ENCODE measurements at places on chromosomes 6 and 20. TPM values are rescaled to one million over a fixed set of nuclear protein-coding genes. Genes with fewer than 3 reads are reported as not detected.

GRCh38 chr6:125955973-125956372, 597 bp upstream of the HINT3 start:
- H3K27ac ChIP-seq, result peak overlapping the region; percentile 90
- H3K27me3 ChIP-seq, result peaks cover 4% of the 10 kb centered on the region
- H3K36me3 ChIP-seq, result no peaks in the 10 kb centered on the region
- peak overlapping the region; percentile 98 for H3K4me3 ChIP-seq
- no peak for DNase-seq

DNA sequence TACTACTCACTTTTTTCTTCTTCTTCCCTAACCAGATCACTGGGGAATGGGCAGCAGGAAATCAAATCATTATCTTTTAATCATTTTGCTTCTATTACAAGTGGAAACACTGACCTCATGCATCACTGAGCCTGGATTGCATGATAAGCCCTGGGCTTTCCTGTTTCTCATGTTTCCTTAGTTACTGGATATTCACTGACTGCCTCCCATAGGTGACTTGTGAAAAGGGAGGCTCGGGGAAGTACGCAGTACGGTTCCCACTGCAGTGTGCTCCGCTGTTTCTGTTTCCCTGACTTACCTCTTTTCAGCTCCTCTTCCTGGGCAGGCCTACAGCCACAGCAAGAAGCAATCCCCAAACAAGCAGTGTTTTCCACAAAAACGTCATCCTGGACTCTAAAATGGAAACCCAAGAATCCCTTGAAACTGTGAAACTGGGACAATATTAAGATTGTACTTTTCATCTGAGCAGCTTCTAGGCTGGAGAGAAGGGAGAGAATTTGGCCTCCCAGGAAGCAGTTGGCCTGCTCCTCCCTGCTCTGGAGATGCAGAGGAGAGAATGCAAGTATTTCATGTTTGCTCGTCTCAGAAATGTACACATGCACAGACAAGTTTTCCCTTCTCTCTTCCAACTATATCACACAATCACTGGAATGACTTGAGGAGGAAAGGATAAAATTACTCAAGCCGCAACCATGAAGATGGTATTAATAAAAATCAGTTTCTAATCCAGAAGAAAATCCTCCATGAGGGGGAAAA, 13.1 kb downstream of the BTNL2 start:
- no peaks in the 10 kb centered on the region for H3K36me3 ChIP-seq
- peaks cover 16% of the 10 kb centered on the region for H3K27me3 ChIP-seq
- H3K4me3 ChIP-seq, result no peak overlapping the region
- no peaks in the 10 kb centered on the region for H3K4me1 ChIP-seq
- no peak for DNase-seq

DNA sequence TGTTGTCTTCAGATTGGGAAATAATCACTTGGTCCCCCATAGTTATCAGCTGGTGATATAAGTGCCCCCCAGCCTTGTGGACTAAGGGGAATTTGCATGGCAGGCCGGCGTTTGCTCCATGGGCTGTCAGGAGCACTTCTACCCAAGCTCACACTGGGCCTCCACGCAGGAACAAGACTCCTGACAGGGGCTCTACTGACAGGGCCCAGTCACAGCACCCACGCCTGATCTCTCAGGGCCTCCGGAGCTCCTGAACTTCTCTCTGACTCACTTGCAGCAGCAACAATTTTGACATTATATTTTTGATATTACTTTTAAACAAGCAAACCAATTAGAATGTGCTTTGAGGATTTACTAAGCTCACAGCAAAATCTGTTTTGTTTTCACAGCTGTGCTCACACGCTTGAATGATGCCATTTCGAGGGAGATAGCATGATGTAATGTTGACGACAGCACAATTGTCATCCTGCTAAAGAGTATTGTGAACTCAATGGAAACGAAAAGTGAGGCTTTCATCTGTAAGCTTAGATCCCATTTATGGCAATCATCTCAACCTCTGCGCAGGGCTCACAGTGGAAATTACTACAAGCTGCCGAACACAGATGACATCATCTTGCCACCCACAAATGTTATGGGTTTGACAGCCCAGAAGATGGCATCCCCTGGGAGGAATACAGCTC, 28.7 kb upstream of the TXNDC5 start:
- no peaks in the 10 kb centered on the region for H3K36me3 ChIP-seq
- DNase-seq, result peak; percentile 63
- H3K4me1 ChIP-seq, result peaks cover 14% of the 10 kb centered on the region
- H3K27me3 ChIP-seq, result peaks cover under 1% of the 10 kb centered on the region
- H3K4me3 ChIP-seq, result peak overlapping the region; percentile 47

DNA sequence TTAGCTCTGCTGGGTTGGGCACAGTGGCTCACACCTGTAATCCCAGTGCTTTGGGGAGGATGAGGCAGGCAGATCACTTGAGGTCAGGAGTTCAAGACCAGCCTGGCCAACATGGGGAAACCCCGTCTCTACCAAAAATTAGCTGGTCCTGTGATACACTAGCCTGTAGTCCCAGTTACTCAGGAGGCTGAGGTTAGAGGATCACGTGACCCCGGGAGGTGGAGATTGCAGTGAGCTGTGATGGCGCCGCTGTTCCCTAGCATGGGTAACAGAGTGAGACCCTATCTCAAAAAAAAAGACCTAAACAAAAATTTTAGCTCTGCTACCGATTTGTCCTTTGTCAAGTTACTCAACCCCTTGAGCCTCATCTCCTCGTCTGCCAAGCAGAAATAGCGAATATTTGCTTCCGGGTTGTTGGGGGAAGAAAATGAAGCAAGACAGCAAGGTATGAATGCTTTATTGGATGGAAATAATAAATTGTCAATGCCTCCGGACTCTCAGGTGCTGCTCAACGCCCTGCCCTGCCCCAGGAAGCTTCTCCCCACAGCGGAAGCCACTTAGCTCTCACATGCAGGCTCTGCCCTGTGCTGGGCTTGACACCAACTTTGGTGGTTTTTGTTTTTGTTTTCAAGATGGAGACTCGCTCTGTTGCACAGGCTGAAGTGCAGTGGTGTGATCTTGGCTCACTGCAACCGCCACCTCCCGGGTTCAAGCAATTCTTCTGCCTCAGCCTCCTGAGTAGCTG, 24.9 kb upstream of the ITCH start:
- H3K27me3 ChIP-seq, result no peaks in the 10 kb centered on the region
- no peak for DNase-seq
- no peaks in the 10 kb centered on the region for H3K36me3 ChIP-seq
- no peak overlapping the region for H3K27ac ChIP-seq
- H3K4me1 ChIP-seq, result peaks cover 7% of the 10 kb centered on the region

DNA sequence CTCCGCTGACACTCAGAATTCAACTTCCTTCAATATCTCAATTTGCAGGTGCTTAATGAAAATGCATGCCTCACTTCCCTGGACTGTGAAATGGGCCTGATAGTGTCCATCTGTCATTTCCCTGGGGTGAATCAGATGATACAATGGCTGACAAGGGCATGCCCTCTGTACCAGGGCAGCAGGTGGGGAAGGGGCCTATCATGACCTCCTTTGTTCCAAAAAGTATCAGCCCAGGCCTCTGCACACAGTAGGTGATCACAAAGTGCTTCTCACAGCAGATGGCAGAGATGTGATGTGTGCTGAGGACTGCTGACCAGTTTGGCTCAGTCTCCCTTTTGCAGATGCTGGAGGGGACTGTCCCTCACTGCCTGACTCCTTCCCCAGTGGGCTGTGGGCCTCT, 44.3 kb downstream of the DLGAP4 start:
- H3K27ac ChIP-seq, result no peak overlapping the region
- peaks cover 6% of the 10 kb centered on the region for H3K27me3 ChIP-seq
- DNase-seq, result no peak
- H3K4me1 ChIP-seq, result no peaks in the 10 kb centered on the region
- no peak overlapping the region for H3K4me3 ChIP-seq

GRCh38 chr6:166036316-166037095, 131.1 kb downstream of the TBXT start:
- H3K4me3 ChIP-seq, result no peak overlapping the region
- H3K27ac ChIP-seq, result peak overlapping the region; percentile 24
- DNase-seq, result no peak
- no peaks in the 10 kb centered on the region for H3K27me3 ChIP-seq
- H3K4me1 ChIP-seq, result peaks cover 19% of the 10 kb centered on the region
- no peaks in the 10 kb centered on the region for H3K36me3 ChIP-seq

GRCh38 chr6:10453596-10453995, 38.7 kb upstream of the TFAP2A start:
- H3K36me3 ChIP-seq, result no peaks in the 10 kb centered on the region
- H3K27me3 ChIP-seq, result no peaks in the 10 kb centered on the region
- no peak overlapping the region for H3K4me3 ChIP-seq

DNA sequence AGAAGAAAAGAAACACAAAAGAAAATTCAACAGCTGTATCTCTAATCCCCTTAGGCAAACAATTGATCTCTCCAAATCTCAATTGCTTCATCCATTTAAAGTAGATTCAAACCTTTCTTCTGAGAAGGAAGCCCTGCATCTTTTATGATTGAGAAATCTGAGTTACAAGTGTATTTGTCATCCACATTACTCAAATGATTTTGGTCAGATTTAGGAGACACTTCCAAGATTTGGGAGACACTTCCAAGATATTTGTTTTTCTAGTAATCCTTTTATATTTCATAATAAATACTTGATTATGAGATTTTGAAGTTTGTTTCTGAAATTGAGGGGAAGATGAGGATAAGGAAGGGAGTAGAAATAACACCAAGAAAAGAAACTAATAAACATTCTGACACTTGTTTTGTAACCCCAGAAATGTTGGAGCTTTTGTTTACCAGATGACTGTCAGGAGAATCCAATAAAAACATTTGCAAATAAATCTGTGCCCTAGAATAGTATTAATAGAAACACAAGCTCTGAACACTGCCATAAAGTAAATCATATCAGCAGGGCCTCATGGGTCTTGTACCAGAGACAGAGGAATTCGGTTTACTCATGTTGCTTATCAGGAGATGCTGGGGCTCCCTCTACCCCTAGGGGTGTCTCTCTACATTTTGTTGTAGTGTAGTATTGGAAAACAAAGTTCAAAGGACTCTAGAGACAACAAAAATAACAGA, 314.3 kb upstream of the NT5E start:
- H3K36me3 ChIP-seq, result no peaks in the 10 kb centered on the region
- peak; percentile 49 for DNase-seq
- peak overlapping the region; percentile 50 for H3K27ac ChIP-seq
- H3K4me1 ChIP-seq, result peaks cover 59% of the 10 kb centered on the region

DNA sequence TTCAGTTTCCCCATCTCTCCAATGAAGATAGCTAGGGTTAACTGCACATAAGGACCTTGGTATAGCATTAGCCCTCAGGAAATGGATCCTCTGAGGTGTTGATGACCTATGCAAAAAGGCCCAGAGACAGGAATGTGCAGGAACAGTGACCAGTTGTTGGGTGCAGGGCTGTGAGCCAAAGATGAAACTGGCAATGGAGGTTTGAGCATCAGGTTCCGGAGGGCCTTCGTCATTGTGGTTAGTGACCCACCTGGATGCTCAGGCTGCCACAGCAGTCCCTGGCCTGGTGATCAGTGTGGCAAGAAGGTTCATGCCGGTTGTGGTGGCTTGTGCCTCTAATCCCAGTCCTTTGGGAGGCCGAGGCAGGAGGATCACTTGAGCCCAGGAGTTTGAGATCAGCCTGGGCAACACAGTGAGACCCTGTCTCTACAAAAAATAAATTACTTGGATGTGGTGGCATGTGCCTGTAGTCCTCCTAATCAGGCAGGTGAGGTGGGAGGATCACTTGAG, 43.7 kb downstream of the TM9SF4 start:
- H3K4me3 ChIP-seq, result no peak overlapping the region
- H3K27me3 ChIP-seq, result no peaks in the 10 kb centered on the region
- DNase-seq, result no peak
- H3K27ac ChIP-seq, result no peak overlapping the region

DNA sequence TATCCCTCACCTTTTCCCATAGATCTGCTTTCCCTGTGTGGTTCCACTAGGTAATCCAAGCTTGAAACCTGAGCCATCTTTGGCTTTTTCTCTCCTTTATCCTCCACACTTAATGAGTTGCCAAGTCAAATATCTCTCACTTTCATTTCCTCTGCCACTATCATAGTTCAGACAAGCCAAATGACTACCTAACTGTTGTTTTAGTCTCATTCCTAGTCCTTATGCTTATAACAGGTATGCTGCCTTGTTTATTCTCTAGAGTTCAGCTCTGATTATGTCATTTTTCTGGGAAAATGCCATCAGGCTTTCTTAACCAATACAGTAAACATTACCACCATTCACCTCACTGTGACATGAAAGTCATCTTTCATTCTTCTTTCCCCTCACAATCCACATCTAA, 6.5 kb downstream of the EFHC1 start:
- H3K36me3 ChIP-seq, result peaks cover 5% of the 10 kb centered on the region
- H3K27me3 ChIP-seq, result no peaks in the 10 kb centered on the region
- DNase-seq, result no peak
- H3K4me3 ChIP-seq, result no peak overlapping the region
- no peak overlapping the region for H3K27ac ChIP-seq
- H3K4me1 ChIP-seq, result peaks cover 33% of the 10 kb centered on the region

DNA sequence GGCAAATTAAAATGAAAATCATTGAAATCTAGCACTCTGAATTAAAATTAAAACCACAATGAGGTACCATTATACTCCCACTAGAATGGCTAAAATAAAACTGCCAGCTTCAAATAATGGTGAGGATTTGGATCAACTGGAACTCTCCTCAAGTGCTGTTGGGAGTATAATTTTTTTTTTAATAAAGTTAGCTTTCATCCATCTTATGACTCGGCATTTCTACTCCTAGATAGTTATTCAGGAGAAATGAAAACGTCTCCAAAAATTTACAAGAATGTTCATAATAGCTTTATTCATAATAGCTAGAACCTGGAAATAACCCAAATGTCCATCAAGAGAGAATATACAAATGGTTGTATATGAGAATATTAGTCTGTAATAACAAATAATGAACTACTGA, 63.2 kb downstream of the ASXL1 start:
- H3K4me3 ChIP-seq, result no peak overlapping the region
- no peak for DNase-seq
- H3K27ac ChIP-seq, result no peak overlapping the region
- H3K27me3 ChIP-seq, result no peaks in the 10 kb centered on the region
- H3K4me1 ChIP-seq, result no peaks in the 10 kb centered on the region

LTA gene
- not detected for total RNA-seq

OOEP gene
- 0.36 TPM for total RNA-seq

LZTS3 gene
- 3.6 TPM for total RNA-seq

APCDD1L gene
- total RNA-seq, result 16.5 TPM

EEF1A2 gene
- total RNA-seq, result not detected

MAP3K5 gene
- 7.4 TPM for total RNA-seq

VSX1 gene
- total RNA-seq, result not detected

Data from osteoblast (primary cell).